Hepatic stellate cell (primary cell): ENCODE measurements at places on chromosomes 11 and 22.

DNA sequence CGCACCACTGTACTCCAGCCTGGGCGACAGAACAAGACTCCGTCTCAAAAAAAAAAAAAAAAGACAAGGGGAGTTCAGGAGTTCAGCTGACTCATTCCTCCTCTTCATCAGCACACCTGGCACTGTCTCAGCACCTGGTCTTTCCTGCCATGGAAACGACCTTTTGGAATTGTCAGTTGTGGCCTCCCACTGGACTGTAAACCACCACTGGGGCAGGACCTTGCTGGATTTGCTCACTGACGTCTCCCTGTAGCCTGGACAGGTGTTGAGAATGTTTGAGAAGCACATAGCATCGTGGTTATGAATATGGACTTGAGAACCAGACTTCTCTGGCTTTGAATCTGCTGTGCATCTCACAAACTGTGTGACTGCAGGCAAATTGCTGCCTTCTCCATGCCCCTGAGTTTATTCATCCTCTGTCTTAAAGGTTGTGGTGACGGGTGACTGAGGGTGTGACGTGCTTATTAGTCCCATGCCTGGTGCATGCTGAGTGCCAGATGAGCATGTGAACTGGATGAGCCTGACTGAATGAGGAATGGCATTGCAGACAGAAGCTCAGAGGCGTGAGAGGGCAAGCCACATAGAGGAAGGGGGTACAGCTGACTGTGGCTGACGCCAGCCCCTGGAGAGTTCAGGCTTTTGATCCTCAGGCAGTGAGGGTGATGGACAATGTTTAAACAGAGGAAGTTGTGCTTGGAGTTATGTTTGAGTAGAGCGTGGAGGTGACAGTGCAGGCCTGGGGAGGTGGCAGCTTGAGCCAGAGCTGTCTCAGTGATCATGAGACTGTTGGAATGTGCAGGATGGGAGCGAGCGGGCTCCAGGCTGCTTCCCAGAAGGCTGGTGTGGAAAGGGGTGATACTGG is 12.7 kb downstream of the TOM1 start:
- DNase-seq: no peak

- DNase-seq: no peak
Measured at GRCh38 chr11:16114431-16114830, 241.9 kb downstream of the SOX6 start.

DNA sequence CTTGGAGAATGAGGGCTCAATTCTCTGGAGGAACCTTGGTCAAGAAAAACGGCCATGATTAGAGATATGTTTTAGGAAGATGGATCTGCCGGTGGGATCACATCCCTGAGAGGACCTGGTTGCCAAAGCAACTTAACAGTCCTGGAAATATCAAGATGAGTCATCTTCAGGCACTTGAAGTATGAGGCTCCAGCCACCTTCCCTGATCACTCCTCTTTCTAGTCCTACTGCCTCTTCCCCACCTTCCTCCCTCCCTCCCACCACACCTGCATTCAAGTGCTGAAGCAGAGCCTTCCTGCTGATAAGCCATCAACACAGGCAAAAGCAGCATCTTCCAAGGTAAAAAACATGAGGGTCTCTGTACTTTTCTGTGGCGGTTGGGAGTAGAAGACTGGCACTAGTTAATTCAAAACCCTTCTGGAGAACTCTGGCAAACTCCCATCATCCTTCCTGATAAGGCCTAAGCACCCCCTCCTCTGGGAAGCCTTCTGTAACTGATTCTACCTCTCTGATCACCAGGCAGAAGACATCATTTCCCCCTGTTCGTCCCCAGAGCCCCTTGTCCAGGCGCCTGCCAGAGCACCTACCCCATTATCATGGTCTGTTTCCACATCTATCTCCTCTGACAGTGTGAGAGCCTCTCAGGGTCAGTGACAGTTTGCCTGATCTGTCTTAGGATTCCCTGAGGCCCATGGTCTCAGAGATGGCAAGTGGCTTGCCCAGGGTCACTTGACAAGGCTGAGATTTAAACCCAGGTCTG is 79.8 kb downstream of the CLPB start:
- no peak for DNase-seq

- no peak for DNase-seq
Measured at GRCh38 chr22:42283278-42284201, 13.1 kb upstream of the TCF20 start.

GRCh38 chr11:62922653-62923431 is 1.7 kb upstream of the CHRM1 start:
- DNase-seq: no peak
